COLO829 (cell line): ENCODE measurements at places on chromosomes 2 and 18.

GRCh38 chr2:225637259-225637658 is 237.7 kb downstream of the NYAP2 start:
- DNase-seq, result no peak

DNA sequence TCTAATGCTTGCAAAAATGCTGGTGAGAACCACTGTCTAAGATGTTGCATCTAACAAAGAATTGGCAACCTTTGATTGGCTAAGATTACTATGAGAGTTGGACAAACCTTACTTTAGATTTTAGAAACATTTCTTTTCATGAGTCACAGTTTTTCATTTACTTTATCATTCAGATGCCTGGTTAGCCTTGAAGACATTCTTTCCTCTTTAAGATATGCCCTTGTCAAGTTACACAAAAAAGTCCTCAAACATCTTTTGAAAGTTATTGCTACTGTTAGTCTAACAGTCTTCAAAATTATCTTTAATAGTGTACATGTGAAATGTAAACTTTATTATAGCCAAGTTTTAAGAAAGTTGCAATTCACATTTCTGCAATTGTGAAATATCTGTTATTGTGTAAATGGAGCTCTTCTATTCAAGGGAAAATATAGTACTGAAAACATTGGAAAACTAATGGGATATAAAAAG is 276.3 kb downstream of the RND3 start:
- DNase-seq, result no peak

GRCh38 chr2:54569745-54570301 is 113.7 kb downstream of the SPTBN1 start:
- DNase-seq, result no peak

GRCh38 chr2:160225722-160226121 is 25.6 kb upstream of the ITGB6 start:
- DNase-seq, result peak; percentile 82

DNA sequence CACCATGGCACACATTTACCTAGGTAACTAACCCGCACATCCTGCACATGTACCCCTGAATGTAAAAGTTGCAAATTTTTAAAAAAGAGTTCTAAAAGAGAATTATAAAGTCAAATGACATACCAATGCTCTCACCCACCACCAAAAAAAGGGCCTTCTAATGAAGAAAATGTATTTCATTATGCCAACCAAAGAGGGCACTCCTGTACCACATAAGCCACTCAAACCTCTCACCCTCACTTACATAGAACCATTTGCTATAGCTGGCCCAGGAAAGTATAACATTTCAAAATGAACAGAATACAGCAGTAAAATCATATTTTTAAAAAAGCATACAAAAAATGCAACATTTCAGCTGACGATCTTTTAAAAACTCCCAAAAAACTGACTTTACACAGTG is 241.5 kb upstream of the PKDCC start:
- no peak for DNase-seq

DNA sequence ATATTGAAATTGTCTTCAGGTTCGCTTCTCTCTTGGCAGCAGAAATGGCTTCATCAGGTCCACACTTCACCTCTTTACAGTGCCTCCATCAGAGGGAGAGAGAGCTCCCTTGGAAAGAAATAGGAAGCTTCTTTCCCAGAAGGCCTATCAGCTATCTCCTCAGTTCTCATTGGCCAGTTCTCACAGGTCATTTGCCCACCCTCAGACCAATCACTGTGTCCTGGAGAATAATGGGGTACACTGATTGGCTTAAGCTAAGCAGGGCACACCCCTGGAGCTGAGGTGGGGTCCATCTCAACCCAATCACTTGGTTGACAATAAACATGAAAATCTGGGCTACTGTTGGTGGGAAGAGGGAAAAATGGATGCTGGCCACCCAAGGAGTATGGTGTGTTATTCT is 5.2 kb downstream of the GNLY start:
- DNase-seq, result no peak

DNA sequence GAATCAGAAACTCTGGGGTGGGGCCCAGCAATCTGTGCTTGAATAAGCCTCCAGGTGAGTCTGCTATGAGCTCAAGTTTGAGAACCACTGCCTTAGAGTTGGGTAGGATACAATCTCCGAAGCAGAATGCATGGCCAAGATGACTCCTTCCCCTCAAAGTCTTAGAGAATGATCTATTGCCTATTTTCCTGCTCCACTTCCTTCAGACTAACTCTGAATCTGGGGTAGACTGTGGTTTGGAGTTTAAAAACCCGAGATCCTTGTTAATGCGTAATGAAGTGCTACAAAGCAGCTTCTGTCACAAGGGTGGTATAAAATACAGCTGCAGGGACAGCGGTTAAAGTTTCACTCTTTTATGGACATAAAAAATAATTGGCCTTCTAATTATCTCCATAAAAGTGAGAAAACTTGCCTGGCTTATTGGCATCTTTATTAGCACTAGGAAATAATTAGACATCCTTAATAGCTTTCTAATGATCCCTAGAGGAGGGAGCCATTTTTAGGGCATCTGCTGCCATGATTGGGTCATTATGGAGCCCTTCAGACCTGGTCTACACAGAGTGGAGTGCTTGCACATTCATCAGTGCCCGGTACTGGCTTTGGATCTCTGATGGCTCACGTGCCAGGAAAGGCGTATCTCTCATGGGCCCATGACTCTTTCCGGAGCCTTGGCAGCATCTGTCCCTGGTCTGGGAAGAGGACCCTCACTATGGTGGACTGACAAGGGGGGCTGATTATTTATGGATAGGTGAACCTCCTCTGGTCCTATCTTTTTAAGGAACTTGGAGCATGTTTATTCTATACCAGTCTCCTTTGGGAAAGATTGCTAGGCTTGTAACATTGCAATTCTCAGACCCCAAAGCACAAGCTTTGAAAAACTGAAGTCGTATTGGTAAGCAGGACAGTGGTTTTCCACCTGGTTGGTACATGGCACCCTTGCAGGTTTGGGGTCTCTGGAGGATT is 28.2 kb downstream of the SIX2 start:
- DNase-seq, result no peak

DNA sequence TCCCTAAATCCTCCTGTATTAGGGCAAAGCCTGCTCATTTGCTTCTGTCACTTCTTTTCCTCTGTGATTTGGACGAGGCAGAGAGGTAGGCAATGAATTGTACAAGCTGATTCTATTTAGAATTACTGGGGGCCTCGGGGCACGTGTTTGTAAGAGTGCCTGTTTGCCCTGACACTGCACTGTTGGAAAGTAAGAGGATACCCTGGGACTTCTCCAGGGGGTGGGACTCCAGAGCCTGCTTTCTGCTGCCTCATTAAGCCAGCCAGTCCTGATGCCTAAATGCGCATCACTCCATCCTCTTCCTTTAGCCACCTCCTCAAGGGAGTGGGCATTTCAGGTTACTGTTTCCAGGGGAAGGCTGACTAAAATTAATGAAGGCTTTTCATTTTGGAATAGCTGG is 134.3 kb downstream of the TDRD15 start:
- DNase-seq, result no peak

- peak; percentile 84 for DNase-seq
Observed at GRCh38 chr2:79980816-79981215, 323.7 kb downstream of the LRRTM1 start.

GRCh38 chr18:44679914-44680272 is 795 bp upstream of the SETBP1 start:
- DNase-seq, result no peak

GRCh38 chr2:17245906-17246305 is 272.3 kb downstream of the RAD51AP2 start:
- no peak for DNase-seq

DNA sequence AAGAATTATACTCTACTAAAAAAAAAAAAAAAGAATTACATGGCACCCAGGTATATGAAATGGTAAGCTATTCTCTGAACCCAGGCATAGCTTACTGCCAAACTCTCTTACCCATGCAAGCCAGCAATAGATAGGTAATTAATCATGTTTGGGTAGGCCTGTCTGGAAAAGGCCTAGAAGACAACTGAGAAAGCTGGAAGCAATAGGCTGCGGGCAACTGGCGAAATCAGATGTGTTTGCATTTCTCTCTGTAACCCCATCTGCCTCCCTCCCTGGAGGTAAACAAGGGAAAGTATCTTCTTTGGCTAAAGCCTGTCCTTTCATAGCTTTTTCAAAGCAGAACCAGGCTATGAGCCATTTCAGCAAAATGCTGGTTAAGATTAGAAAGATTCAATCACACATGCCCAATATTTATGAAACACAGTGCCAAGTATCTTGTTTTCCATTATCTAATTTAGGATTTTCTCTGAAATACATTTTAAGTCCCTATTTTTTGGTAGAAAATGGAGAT is 934.8 kb upstream of the DDX18 start:
- no peak for DNase-seq

GRCh38 chr18:22318745-22319407 is 98.8 kb downstream of the CTAGE1 start:
- DNase-seq, result no peak

DNA sequence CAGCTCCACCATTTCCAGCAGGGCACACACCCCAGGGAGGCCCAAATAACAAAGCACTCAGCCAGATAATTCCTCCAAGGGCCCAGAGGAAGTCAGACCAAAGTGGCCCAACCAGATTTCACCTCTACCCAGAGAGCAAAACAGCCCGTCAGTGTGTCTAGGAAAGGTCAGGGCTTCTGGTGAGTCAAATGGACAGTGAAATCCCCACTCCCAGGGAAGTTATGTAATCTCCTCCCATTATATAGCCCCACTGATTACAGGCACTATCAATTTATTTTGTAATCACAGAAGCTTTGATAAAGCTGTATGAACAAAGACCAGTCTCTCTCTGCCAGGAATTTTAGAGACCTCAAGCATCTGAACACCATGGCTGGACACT is 4.0 kb downstream of the B4GALT6 start:
- no peak for DNase-seq

DNA sequence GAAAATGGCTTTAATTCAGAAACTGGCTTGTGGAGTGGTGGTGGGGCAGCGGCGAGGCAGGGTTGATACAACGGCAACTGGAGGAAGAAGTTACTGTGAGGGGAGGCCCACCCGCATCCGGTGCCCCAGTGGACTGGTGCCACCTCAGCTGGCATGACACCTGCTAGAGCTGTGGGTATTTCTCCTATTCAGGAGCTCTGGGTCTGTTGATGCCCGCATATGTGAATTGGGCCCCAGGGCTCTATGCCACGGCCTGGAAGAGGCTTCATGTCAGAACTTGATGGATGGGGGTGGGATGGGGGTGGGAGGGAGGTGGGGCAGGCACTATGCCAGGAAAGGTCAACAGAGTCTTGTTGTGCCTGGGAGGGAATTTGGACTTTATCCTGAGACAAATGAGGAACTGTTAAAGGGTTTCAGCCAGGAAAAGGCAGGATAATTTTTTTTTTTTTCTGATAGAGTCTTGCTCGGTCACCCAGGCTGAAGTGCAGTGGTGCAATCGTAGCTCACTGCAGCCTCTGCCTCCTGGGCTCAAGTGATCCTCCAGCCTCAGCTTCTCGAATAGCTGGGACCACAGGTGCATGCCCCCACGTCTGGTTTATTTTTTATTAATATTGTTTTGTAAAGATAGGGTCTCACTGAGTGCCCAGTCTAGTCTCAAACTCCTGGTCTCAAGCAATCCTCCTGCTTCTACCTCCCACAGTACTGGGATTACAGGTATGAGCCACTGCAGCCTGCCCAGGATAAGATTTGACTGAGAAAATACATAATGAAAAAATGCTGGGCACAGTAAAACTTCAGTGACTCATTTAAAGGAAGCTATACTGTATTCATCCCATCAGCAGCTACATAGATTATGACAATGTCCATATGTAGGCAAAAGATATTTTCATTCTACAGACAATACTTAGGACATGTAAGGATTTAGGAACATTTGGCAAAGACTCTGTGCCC is 52.6 kb downstream of the SH2D6 start:
- peak; percentile 63 for DNase-seq

DNA sequence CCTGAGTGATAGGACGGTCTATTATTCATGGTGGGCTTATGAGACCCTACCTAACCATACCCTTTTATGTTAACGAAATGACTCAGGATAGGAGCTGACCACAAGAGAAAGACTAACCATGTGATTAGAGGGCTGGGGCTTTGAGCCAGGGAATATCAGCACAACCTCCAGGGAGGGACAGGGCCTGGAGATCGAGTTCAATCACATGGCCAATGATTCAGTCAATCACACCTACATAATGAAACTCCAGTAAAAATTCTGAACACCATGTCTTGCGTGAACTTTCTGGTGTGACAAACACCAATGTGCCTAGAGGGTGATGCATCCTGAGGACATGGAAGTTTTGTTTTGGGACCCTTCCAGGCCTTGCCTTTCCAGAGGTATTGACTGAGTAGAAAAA is 2.2 kb upstream of the TEX51 start:
- no peak for DNase-seq

DNA sequence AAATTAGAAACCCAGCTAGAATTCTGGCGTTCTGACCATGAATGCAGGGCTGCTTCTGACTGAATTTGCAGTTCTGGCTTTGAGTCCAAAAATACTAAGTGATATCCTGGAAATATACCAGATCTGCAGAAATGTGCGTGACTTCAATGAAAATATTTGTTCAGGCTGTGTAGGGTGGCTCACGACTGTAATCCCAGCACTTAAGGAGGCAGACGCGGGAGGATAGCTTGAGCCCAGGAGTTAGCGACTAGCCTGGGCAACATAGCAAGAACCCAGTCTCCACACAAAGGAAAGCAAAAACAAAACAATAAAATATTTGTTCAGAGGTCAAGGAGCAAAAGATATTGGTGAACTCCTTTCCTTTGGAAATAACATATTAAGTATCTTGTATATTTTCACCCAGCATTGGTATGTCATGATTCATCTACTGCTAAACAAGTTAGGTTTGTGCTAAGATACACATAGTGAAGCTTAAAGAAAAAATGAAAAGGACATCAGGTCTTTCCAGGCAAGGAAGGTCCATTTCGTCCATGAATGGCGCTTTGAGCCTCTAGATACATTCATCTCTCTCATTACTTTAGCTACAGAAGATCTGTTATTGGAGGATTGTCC is 239.2 kb downstream of the CMPK2 start:
- peak; percentile 4 for DNase-seq

DNA sequence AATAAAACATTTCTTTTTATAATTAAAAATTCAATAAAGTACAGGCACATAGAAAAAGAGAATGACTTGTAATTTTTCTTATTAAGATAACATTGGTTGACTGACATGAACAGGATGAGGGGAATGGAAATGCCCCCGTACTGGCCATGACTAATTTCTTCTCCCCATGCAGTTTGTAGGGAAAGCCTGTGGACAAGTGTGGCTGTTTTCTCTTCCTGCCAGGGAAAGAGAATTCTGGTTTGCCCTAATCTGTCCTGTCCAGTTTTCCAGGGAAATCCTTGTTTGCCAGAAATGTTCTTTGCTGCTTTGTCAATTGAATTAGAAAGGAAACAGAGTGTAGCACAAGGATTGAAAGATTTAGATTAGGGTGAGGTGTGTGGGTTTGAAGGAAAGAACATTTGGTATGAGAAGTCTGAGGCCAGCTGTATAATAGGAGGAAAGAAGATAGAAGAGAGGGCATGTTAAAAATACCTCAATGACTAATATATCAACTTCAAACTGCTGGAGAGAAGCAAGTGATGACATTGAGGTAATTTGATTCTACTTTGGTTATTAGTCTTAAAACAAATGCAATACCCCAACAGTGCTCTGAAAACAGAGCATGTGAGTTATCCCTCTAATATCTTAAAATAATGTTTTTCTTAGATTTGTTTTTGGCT is 593.9 kb upstream of the ZNF804A start:
- DNase-seq, result no peak
